ENCODE measurements at places on chromosomes 6 and 20.

- DNase-seq: no peak
These were observed 23.6 kb upstream of the ECHDC1 start for GRCh38 chr6:127367023-127367375.

DNA sequence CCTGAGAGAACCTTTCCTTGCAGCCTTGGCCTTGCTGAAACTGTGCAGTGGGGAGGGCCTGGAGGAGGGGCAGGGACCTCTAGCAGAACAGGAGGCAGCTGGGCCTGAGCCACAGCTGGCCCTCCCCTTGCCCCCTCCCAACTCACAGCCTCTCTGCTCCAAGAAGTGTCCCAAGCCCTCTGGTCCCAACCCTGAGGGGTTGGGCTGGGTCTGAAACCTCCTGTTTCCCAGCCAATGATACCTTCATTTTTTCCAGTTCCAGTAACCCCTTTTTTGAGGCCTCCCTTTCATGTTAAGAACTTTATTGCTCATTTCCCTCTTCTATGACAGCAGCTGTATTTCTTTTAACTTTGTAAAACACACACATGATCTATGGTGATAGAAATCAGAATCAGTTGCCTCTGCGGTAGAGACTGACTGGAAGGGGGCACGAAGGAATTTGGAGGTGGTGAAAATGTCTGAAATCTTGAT, 17.9 kb upstream of the ARMC12 start:
- no peak for DNase-seq

DNA sequence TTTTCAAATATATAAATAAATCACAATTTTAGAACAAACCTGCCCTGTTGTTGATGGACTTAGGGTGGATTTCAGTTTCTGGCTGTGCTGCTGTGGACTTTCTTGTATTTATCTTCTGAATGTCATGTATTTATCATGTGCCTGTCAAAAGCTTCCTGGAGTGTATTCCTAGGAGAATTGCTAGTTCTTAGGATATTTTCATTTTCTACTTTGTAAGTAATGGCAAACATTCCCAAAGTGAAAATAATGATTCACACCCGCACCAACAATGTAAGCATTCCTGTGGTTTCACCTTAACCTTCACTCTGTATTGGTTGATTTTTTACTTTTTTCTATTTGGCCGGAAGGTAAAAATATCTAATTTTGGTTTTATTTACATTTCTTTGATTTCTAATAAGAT, 387.8 kb downstream of the SMOC2 start:
- DNase-seq: no peak

DNA sequence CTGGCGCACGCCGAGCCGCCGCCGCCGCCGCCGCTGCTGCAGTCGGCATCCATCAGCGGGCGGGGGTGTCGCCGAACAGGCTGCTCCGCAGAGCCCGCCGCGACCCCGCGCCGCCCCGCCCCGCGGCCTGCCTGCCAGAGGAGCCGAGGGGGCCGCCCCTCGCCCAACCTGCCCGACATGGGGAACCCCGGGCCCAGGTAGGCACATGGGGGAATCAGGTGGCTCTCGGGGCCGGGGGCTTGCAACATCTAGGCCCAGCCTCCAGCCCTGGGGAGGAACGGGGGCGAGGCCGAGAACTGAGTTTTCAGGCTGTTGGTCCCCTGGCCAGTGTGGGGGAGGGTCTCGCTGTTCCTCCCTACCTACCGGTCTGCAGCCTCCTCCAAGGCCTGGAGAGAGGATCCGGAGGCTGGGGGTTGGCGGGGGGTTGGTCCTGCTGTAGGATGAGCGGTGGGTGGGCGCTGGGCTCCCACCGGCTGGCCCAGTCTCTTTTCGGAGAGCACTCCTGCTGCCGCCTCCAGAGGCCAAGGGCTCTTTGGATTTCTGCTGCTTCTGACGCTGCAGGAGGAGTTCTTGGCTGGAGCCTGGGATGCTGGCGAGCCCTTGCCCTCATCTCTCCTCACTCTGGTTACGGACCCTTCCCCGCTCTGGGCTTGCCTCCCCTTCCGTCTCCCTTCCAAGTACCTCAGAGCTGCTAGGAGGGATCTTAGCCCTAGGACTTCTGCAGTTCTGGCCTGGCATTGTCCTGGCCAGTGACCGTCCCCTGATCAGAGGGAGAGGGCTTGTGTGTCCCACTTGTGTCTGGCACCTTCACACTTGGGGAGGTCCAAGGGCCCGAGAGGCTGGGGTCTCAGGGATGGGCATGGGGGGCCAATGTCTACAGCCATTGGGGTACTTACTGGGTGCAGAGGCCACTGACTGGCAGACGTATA, at the start of gene EPB41L1:
Gene EPB41L1 (plus strand): TSS at position 41 of the 929 bp plus-strand sequence. CDS start 19,038 bp downstream, outside the sequence.
- DNase-seq: peak; percentile 4

- DNase-seq: no peak
These were observed 6.5 kb upstream of the RANBP9 start for GRCh38 chr6:13718123-13718458.

GRCh38 chr20:2296524-2297356, 939 bp downstream of the TGM3 start:
- DNase-seq: no peak

- DNase-seq: no peak
These were observed 14.7 kb upstream of the SSTR4 start for GRCh38 chr20:23020230-23021018.

DNA sequence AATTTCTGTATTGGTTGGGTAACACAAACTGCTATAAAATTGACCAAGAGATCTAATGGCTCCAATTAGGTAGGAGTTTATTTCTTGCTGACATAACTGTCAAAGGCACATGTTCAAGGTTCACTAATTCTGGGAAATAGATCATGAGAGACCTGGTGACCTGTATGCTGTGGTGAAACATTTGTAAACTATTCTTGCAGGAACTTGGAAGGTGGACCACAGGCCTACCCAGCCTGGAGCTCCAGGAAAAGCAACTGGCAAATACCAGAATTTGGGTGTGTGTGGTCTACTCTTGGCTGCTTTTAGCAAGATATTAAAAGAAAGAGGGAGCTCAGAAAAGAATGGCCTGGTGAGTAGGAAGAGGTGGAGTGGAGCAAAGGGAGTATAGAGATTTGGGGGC, 184.6 kb downstream of the QKI start:
- DNase-seq: no peak

DNA sequence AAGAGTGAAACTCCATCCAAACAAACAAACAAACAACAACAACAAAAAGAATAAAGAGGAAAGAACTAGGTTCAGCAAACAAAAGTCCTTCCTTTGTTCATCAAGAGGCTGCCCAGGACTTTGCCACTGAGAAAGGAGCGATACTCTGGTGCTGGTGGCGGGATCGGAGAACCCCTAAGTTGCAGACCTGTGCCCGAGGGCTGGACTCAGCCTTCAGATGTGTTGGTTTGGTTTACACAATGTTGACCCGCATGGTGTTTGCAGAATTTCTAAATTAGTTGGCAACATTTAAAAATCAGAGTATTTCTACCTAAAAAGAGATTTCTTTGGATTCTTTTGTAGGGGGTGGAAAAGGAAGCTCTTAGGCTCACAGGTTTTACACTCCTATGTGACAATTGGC, 42.5 kb downstream of the TRAM2 start:
- DNase-seq: no peak

Data from CD4-positive, alpha-beta T cell treated with Interleukin-10 for 1 hour (primary cell).